GF-D8 (cell line): ENCODE measurements at places on chromosomes 13 and 19.
A peak's percentile ranks its signal among the peaks of the same experiment; 100 is the strongest.

DNA sequence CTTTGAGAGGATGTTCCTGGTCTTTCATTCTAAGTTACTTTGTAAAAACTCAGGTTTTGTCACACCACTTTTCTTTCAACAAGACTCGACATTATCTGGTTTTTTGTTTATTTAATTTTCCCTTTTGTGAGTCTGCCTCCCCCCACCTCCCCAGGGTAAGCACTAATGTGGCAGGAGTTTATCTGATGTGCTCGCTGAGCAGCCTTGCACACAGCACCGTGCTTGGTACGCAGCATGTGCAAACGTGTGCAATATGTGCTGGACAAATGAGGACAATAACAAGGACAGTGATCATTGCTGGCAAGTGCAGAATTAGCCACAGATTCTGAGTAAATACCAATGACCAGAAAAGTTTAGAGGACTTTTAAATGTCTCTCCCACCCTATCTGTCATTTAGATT is 391.4 kb downstream of the IRS2 start:
- DNase-seq, result no peak

- no peak for DNase-seq
Measured at GRCh38 chr13:51322826-51323225, 16.7 kb upstream of the SERPINE3 start.

GRCh38 chr13:31587698-31588266 is 151.5 kb upstream of the RXFP2 start:
- no peak for DNase-seq

DNA sequence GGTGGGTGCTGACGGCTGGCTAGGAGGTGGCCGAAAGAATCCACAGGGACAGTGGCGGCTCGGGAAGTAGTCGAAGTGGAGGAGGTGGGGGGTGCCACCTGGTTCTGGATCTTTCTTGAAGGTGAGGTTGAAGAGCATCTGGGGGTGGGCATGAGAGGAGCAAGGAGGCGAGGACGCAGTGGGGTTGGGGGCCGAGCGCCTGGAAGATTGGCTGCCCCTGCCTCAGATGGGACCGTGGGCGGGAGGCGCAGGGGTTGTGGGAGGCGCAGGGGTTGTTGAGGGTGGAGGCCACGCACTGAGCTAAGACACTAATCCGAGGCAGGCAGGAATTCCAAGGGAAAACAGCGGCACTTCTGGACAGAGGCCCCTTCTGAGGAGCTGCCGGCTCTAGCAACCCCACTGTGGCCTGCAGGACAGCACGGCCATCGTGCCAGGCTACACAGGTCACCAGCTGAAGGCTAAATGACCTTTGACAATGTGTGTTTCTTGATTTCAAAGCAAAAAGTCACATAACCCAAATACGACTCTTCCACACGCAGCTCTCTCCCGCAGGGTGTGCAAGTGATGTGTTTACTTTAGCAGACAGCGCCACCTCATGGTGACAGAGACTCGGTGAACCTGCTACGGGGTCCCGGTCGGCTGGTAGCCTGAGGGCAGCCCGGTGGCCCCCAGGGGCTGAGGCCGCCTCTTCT is 44.1 kb upstream of the RANBP3 start:
- peak; percentile 8 for DNase-seq

DNA sequence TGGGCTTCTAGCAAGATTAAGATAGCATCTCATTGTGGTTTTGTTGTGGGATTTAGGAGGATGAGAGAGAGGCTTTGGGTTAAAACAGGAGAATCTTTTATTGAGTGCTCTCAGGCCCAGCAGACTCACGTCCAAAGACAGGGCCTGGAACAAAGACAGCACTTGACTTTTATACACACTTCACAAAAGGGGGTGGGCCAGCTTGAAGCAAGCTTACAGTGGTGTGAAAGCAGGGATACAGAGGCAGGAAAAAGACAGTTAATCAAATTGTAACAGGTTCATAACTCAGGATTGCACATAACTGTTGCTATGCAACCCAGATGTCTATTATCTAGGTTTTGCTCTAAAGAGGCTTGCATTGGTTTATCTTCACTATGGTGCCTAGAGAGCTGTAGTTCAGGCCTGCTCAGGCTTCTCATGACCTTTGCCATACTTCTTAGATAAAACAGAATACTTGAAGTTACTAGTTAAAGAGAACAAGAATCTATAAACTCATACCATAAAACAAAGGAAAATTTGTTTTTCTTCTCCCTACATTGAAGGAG is 42.2 kb upstream of the CEACAM21 start:
- DNase-seq, result no peak

DNA sequence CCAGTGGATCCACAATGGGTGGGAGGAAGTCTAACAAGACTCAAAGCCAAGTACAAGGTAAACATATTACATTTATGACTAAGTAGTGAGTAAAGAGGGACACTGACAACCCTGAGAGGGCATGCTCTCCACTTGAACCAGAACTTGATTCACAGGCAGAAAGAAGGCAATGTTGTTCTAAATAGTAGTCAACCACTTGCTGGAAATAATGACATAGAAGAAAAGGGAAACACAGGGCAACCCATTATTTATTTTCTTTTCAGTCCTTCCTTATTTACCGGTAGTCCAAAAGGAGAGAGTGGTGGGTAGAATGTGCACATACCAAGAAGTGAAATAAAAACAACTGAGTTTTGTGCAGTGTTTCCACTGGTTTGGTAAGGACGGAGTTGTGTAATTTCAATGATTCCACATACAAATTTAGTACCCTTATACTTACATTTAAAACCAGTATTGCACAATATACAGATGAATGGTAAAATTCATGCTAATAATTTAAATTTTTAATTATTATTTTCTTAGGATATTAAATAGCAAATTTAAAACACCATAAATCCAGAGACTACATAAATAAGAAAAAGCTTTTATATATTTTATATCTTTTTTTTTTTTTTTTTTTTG is 65.9 kb downstream of the ENOX1 start:
- no peak for DNase-seq

GRCh38 chr19:47221890-47222289 is 9.1 kb downstream of the BBC3 start:
- no peak for DNase-seq

GRCh38 chr19:12864721-12865715 is 16.2 kb downstream of the DNASE2 start:
- no peak for DNase-seq

GRCh38 chr19:54325194-54325621 is 12.2 kb upstream of the LILRA5 start:
- peak; percentile 2 for DNase-seq

DNA sequence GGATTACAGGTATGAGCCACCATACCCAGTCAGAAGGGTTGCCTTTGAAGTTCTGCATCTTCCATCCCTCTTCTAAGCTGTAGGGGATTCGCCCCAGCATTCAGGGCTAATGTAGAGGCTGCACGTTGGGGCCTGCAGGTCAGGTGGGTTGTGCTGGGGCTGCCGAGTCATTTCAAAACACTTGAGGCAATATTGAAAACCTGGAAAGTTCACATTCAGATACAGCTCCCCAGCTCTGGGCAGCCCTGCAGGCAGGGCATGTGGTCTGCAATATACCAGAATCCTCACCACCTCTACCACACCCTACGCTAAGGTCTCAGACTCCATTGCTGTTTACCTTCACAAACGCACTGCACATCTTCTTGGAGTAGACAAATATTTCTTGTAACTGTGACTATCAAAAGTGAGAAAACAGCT is 24.6 kb downstream of the CCNE1 start:
- no peak for DNase-seq

DNA sequence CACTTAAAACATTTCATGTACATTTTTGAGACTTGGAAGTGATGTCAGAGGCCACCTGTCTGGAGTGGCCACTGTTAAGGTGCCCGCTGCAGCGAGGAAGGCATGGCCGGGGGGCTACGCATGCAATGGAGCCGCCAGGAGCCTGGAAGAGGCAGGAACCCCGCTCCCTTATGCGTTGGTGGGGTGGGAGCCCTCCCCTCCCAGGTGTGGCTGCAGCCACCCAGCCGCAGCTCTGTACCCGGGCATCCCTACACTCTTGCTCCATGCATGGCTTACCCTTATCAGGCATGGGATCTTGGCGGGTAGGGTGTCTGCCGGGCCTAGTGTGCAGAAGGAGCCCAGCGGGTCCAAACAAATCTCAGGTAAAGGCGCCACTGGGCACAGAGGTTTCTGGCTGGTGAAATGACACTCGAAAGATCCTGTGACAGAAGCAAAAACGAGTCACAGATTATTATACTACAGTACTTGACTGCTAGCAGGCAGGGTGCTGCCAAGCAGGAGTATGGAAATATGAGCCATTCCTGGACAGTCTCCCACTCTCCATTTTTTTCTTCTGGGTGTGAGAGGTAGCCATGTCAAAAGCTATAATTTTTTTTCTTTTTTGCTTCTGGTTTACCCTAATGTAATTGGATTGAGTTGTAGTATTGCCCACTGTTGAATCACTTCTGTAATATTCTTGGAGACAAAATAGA is 1606.3 kb upstream of the MIR17HG start:
- no peak for DNase-seq

GRCh38 chr13:114048443-114048842 is 74.6 kb upstream of the C13orf46 start:
- DNase-seq, result no peak

GRCh38 chr19:19111967-19112580 is 26.2 kb downstream of the TMEM161A start:
- no peak for DNase-seq

- DNase-seq, result peak; percentile 11
Measured at GRCh38 chr13:29771247-29771646, 79.2 kb downstream of the UBL3 start.

- DNase-seq, result no peak
Measured at GRCh38 chr13:73815796-73816195, 318.4 kb downstream of the KLF12 start.

GRCh38 chr13:40344270-40345148 is 321.9 kb downstream of the FOXO1 start:
- DNase-seq, result no peak

DNA sequence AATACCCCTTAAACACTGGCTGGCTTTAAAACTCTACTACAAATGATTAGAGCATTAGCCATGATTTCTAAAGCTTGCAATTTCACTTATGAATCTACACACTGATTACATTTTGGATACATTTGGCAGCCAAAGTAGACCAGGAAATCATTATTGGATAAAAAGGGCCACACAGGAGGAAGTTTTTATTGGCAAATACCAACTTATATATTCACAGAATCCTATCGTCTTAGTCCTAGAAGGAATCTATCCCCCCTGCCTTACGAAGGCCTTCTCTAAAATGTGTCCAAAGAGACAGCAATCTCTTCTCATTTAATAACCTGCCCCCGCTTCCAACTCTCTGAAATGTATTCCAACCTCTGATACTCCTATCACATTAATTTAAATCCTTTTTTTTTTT is 52.5 kb downstream of the KLF5 start:
- no peak for DNase-seq

DNA sequence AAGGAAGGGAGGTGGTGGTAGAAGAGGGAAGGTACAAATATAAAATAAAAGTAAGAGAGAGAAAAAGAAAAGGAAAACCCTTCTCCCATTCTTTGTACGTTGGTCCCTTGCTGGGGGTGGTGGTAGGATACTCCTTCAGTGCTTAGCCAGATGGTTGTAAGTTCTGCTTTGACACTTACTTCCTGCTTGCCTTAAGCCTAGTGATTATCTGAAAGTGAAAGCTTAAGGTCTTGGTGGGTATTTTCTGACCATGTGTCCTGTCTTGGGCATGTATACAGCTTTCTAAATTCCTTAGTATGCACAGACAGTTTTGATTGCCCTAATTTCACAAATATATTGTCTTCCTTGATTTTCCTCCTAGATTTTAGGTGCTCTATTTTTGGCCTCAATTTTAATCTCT is 314.8 kb downstream of the PCDH17 start:
- no peak for DNase-seq

DNA sequence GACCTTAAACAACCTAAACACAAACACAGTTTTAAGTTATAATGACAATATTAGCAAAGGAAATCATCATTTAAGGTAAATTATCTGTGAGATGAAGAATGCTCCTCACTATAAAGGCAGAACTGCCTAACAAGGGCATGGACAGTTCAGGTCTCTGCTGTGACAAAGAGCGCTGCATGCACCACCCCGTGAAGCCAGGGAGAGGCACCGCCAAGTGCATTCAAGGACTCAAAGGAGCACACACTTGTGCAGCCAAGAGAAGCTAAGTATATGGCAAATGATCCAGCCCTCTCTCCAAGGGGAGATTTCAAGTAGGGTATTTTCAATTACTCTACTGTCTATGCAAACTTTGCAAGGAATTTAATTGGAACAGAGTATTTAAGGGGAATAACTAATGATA is 126.0 kb downstream of the RAP2A start:
- no peak for DNase-seq

DNA sequence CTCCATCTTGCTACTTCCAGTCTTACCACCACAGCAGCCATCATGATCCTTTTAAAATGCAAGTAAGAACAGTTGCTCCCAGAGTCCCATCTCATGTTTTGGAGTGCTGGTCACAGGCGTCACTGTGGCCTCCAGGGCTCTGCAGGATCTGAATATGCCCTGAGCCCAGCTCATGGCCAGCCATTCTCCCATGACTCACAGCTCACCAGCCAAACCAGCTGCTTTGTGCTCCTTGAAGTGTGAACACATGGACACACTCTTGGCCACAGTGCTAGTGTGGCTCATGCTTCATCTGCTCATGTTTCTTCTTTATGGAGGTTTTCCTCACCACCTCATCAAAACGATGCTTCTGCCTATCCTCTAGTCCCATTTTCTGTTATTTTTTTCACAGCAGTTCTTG is 466.5 kb downstream of the UQCRFS1 start:
- DNase-seq, result no peak

GRCh38 chr19:39126312-39127187 is 964 bp downstream of the PAK4 start:
- DNase-seq, result no peak

DNA sequence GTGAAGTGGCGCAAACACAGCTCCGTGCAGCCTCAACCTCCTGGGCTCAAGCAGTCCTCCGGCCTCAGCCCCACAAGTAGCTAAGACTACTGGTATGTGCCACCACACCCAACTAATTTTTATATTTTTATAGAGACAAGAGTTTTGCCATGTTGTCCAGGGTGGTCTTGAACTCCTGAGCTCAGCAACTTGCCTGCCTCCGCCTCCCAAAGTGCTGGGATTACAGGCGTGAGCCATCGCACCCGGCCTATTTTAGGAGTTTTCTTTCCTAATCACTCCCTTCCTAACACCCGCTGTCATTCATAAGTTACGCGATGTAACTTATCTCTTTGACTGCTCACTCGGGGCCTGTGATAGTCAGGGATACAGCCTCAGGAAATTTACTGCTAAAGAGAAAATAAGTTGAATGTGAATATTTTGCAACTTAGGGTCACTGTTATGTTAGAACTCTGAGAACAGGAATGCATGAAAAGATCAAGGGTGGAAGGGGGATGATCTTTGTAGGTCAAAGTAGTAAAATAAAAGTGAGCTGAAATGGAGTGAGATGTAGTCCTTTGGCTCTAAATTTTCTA is 140.3 kb downstream of the DCT start:
- DNase-seq, result no peak

DNA sequence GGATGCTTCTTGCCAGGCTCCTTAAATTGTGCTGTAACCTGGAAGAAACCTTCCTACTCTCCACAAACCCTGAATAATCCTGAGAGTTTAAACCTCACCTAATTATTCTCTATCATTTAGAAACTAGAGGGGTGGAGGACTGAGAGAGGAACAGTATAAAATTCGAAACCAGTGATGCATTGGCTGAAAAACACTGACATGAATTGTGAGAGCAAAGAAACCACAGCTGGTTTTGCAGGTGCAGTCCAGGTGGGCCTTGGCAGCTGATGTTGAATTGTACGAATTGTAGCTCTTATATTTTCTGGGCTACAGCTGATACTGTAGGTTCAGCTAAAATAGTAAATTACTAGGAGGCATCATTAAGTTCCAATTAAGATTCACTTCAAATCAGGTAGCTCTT is 227.0 kb upstream of the SLITRK5 start:
- no peak for DNase-seq
